Activated CD8-positive, alpha-beta memory T cell treated with anti-CD3 and anti-CD28 coated beads, Interleukin-2, amount 50 U/mL, for 48 hours (primary cell): ENCODE measurements at places on chromosomes 5 and 9.

DNA sequence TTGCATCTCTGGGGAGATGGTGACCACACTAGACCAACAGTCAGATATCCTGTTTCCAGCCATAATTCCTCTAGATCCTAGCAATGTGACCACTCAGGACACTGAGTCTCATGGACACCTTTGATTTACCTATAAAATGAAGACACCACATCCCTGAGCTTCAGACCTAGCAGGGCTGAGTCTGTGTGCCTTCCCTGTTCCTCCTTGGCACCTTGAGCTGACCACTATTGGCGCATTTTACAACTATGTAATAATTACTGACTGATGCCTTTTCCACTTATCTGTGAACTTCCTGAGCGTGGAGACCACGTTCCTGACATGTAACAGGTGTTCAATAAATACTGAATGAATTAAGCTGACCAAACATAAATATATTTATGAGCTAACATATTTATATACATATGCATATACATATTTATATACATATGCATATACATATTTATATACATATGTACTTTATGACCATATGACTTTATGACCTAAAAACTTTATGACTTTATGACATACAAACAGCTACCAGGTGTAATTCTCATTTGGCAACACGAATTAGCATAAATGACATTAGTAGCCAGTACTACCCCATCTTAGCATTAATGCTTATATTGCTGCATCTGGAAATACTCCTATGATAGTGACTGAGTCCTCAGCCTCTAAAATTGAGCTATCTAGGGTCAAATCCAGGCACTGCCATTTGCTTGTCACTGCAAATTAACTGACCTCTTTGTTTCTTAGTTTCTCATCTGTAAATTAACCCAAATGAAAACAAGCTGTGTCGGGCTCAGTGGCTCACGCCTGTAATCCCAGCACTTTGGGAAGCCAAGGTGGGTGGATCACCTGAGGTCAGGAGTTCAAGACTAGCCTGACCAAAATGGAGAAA lies 150.6 kb downstream of the GNA14 start:
- no peak for DNase-seq

GRCh38 chr9:129334105-129334935 lies 156.3 kb upstream of the IER5L start:
- DNase-seq, result peak; percentile 65

DNA sequence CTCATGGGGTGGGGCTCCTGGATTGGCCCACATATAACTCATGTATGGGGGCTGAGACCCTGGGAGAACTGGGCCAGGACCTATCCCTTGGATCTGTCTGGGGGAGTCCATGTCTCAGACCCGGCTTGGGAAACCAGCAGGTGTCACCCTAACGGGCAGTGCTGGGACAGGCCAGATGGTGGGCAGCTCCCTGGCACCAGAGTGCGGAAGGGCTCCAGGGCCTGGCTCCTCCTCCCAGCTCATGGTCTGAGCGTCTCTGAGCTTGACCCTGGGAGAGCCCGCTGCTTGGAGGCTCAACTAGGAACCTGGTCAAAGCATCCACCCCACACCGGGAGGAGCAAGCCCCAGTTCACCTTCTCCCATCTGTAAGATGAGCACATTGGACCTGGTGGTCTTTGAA lies 15.5 kb upstream of the NCS1 start:
- no peak for DNase-seq

DNA sequence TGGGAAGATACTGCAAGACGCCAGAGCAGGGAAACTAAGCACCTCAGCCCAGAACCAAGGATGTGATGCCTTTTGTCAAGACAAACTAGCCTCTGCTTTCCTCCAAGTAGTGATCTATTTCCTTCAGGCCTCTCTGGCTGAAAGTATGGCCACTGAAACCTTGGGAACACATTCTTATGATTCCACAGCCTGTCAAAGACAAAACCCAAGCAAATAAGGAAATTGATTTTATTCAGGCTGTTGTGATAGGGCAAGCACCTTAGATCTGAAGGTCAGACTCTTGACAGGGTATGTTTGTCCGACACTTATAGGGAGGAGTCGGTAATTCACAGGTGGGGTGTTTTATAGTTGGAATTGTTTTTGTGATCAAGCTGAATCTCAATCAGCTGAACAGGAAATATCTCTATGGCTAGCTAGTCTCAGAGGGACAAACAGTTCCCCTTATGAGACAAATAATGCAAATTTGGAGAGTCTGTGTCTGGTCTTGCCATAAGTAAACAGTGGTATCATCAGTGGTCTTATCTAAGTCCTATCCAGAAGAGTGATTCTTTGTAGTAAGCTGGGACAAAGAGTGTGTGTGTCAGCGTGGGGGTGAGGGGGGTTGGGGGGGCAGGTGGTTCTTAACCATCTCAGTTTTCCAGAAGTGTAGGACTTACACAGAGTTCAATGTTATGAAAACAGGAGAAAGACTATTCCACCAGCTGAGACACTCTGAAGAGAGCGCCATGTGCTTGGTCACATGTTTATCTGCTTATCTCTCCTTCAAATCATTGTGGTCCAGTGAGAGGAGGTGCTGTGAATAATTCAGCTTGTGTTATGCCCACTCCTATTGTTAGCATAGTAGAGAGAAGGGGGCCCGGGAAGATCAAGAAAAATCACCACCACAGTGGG lies 6.7 kb upstream of the ZCCHC10 start:
- DNase-seq, result no peak

- no peak for DNase-seq
Measured at GRCh38 chr5:120544043-120544442, 79.9 kb downstream of the PRR16 start.
